Activated T-helper 1 cell treated with anti-CD3 and anti-CD28 coated beads, Interleukin-2, amount 50 U/mL, for 16 hours (primary cell): ENCODE measurements at places on chromosomes 11 and 22.

- DNase-seq: no peak
Observed at GRCh38 chr11:65646288-65646957, 8.5 kb downstream of the SIPA1 start.

- no peak for DNase-seq
Observed at GRCh38 chr22:38034278-38034882, 22.8 kb upstream of the PICK1 start.

GRCh38 chr11:110198031-110198729 lies 98.2 kb downstream of the RDX start:
- DNase-seq: no peak

- DNase-seq: no peak
Observed at GRCh38 chr22:44102856-44103255, 77.9 kb upstream of the PARVG start.

DNA sequence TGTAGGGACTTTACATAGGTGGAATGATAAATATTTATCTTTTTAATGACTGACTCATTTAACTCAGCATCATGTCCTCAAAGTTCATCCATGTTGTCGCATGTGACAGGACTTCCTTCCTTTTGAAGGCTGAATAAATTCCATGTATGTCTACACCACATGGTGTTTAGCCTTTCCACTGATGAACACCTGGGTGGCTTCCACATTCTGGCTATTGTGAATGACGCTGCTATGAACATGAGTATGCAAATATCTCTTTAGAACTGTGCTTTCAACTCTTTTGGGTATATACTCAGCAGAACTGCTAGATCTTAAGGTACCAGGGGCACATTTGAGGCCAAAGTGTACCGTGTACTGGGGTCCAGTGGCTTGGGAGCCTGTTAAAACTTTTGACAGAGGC lies 24.1 kb downstream of the LARGE1 start:
- DNase-seq: no peak

- no peak for DNase-seq
Observed at GRCh38 chr11:33435216-33435615, 178.0 kb downstream of the HIPK3 start.

DNA sequence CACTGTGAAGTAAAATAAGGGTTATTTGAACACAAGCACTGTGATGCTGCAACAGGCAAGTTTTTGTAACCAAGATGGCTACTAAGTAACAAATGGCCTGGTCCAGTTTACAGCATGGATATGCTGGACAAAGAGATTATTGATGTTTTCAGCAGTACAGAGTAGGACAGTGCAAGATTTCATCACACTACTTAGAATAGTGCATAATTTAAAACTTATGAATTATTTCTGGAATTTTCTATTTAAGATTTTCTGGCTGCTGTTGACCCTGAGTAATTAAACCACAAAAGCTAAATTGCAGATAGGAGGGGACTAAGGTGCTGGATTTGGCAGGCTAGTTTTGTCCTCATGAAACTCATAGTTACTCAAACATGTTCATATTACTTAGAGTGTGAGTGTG lies 33.1 kb downstream of the CEP295 start:
- DNase-seq: no peak

DNA sequence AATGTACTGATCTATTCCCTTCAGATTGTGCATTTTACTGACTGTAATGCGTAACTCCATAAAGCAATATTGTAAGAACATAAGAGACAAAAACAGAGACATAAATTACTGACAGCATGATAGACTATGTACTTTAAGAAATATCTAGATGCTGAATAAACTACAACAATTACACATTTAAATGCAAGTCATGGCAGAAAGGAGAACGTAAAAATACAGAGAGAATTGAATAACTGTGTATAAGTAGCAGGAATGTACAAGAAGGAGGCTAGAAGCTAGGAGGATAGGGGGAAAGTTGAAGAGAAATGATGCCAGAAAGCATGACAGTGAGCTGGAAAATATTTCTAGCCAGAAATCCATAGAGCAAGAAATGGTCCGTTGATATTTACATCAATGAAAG lies 74.0 kb upstream of the FAM181B start:
- DNase-seq: no peak

GRCh38 chr11:111976767-111977145 lies 39.6 kb downstream of the DIXDC1 start:
- no peak for DNase-seq

DNA sequence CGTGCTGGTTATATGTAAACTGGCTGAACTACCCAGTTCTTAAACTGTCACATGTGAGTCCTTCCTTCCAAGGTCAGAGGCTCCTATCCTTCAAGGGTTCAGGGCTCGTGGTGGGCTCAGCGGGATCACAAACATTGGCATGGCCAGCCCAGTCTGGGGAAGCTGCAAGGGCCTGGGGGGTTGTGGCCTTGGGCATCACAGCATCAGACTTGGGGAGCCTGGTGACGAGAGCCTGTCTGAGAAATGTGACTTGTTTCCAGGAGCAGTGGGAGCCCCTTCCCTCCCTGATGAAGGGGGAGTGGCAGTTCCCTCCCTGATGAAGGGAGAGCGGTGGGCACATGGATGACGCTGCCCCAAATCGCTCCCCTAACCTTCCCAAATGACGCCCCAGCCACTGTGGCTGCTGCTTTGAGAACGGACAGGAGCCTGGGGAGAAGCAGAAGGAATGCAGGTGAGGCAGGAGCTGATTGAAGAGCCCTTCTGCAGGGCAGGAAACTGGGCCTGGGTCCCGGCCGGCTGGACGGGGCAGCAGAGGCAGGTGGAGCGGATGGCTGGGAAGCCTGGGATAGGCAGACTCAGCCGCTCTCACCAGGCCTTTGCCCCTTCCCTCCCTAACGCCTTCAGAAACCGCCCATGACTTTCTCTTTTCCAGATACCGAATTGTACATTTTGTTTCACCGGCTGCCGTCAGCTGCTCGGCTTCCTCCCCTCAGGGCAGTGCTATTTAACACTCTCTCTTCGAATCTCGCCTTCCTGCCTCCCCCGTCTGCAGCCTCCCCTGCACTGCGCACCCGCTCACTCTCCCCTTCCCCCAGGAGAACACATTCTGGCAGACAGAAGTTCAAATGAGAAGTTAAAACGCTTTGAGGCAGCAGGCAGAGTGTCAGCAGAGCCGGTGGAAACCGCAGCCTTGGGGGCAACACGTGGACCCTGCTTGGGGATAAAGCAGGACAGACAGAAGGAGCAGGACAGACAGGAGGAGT lies 1486.7 kb downstream of the BRD1 start:
- no peak for DNase-seq

DNA sequence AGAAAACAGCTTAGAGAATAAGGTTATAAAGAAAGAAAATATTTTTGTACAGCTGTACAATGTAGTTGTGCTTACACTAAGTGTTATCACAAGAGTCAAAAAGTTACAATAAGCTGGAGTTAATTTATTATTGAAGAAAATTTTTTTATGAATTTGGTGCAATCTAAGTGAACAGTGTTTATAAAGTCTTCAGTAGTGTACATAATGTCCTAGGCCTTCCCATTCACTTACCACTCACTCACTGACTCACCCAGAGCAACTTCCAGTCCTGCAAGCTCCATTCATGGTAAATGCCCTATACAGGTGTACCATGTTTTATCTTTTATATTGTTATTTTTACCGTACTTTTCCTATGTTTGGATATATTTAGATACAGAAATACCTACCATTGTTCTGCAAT lies 34.7 kb downstream of the GDPD4 start:
- DNase-seq: no peak

DNA sequence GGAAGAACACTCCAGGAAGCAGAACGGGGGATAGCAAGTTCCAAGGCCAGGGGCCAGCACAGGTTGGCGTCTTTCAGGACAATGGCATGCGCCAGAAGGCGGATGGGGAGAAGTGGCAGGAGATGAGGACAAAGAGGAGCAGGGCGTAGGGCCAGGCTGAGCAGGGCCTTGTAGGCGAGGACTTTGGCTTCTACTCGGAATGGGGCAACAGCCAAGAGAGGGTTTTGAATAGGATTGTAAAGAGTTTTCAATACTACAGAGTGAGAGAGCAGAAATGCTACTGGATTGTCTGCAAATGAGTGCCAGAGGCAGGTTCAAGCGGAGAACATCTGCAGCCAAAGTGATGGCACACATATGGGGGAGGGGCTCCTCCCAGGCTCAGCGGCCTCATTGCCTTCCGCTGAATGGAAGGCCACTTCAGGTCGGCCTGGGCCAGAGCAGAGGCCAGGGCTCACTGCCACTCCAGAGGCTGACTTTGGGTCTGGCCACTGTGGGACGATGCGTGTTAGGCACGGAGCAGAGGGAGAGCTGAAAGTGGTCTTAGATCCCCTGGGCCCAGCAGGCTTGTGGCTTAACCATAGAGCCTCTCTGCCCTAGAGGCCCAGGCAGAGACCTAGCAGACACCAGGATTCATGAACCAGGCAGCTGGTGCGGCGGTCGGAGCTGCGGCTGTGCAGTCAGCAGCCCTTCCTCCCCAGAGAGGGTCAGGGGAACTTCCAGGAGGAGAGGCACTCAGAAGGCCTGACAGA lies 118.2 kb downstream of the DSCAML1 start:
- DNase-seq: no peak

DNA sequence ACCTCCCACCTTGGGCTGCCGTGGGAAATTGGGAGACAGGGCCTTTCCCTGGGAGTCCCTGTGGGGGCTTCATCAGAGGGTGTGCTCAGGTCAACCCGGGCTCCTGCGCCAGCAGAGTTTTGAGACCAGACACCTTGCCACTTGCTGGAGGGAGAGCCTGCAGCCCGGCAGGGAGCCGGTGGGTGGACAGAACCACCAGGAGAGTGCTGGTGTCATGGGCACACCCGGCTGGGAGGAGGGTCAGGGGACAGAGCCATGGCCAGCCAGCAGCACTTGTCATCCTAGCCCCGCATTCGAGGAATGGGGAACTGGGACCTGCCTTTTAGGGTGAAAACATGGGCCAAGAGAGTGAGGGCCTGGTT lies 209.3 kb downstream of the TBC1D22A start:
- no peak for DNase-seq

DNA sequence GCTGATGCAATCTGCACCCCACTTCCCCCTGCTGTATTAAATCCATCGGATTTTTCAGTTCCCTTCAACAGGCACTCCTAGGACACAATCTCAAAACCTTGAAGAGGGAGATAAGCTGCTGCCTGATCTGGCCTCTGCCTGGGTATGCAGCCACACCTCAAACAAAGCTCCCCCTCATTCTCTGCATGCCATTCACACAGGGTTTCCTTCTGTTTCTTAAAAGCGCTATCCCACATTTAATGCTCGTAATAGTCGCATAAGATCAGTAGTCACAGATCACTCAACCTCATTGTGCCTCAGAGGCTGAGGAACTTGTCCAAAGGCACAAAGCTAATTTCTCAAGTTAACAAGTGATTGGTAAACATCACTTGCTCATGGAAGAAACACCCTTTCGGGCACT lies 34.0 kb downstream of the UQCR10 start:
- no peak for DNase-seq

- no peak for DNase-seq
Observed at GRCh38 chr11:61482513-61482912, 26.0 kb upstream of the LRRC10B start.

GRCh38 chr11:64185175-64185692 lies 737 bp upstream of the STIP1 start:
- DNase-seq: no peak

DNA sequence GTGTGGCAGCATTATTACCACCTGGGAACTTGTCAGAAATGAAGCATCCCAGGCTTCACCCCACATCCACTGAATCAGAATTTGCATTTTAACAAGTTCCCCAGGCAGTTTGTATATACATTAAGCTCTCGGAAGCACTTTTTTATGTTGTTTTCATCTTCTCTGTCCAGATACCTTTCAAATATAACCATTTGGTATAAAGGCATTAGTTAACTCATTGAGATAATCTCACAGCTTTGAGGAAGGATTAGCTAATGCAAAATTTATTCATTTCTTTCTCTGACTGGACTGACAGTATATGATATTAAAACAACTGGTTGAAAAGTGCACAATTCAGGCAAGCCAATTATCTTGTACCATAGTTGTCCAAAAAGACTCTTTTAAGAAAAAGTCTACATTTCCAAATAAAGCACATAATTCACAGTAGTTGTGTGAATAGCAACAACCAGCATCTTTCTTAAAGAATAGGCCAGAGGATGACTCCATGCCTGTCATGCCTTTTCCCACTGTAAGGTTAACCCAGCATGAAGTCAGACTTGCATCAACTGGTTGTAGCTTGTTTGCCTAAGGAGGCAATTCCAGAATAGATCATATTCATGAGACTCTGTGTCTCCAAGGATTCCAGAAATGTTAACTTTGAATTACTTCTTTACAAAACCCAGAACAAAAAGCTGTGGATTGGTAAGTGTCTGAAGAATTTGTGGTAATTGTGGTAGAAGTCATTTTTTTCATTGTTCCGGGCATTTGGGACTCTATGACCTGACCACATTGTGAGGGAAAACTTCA lies 254.3 kb upstream of the SESN3 start:
- DNase-seq: no peak

DNA sequence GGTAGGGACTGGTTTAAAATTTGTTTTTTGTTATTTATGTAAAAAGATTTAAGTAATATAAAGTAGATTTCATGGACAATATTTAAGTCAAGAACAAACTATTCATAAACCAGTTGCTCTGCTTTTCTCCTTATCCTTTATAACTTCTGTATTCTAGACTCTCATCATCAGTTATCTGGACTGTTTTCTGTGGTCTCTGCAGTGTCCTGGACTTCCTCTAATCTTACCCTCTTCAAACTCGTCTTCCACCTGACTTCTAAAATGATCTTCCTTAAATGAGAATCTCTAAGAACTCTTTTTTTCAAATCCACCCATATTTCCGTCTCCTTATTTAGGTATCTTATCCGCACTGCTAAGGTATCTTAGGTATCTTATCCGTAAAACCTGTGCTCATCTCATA lies 8.1 kb downstream of the RRM1 start:
- DNase-seq: no peak

- DNase-seq: no peak
Observed at GRCh38 chr11:70661761-70662501, 263.6 kb downstream of the CTTN start.

GRCh38 chr11:57260937-57261783 lies 24.1 kb upstream of the APLNR start:
- no peak for DNase-seq

DNA sequence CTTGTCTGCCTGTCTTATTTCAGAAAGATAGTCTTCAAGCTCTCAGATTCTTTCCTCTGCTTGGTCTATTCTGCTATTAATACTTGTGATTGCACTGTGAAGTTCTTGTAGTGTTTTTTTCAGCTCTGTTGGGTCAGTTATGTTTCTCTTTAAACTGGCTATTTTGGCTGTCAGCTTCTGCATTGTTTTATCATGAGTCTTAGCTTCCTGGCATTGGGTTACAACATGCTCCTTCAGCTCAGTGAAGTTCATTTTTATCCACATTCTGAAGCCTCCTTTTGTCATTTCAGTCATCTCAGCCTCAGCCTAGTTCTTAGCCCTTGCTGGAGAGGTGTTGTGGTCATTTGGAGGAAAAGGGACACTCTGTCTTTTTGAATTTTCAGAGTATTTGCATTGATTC lies 15.5 kb upstream of the DEPDC7 start:
- no peak for DNase-seq

DNA sequence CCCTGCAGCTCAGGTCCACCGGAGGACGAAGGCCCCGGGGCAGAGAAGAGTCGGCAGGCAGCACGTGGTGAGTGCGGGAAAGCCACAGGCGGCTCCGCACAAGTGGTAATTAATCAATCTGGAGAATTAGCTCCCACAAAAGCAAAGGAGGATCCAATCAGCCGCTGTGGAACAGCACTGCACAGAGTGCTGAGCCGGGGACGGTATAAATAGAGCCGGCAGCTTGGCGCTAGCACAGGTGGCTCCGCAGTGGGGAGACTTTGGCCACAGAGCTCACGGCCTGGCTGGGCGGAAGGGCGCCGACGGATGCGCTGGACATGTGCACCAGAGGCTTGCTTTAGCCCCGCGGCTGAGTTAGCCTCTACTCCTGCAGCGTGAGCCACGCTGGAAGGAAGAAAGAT lies 48.9 kb downstream of the IGSF9B start:
- no peak for DNase-seq
